HS-5 (cell line): ENCODE measurements at places on chromosomes 6 and 20.

DNA sequence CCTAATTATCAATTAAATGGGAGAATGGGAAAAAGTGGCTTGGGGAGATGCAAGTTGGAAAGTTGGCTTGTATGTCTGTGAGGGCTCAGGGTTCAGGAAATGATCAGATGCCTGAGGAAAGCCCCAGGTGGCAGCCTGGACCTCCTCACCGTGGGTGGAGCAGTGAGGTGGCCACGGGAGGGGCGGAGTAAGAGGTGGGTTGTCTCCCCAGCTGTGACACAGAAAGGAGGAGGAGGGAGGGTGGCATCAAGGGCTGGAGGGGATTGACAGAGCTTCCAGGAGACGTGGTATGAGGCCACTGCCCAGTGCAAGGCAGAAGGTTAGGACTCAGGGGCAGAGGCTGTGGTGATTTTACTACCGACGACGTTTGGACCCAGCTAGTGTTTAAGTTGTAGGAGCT, 672.2 kb downstream of the PRKN start:
- DNase-seq, result no peak

DNA sequence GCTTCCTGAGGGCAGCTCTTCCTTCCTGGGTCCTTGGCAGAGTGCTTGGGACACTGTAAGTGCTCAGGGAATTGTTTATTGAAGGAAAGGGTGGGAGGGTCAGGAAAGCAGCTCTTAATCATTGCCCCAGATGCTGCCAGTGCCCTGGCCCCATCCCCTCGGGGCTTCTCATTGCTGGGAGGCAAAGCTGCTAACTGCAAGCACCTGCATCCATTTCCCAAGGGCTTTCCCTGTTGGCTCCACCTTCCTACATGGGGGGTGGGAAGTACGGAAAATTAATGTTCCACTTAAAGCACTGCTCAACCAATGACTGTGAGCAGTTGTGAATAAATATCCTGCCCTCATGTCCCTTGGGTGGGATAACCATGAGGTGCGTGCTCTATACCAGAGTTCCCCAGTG, 56.4 kb downstream of the NDUFAF5 start:
- no peak for DNase-seq

DNA sequence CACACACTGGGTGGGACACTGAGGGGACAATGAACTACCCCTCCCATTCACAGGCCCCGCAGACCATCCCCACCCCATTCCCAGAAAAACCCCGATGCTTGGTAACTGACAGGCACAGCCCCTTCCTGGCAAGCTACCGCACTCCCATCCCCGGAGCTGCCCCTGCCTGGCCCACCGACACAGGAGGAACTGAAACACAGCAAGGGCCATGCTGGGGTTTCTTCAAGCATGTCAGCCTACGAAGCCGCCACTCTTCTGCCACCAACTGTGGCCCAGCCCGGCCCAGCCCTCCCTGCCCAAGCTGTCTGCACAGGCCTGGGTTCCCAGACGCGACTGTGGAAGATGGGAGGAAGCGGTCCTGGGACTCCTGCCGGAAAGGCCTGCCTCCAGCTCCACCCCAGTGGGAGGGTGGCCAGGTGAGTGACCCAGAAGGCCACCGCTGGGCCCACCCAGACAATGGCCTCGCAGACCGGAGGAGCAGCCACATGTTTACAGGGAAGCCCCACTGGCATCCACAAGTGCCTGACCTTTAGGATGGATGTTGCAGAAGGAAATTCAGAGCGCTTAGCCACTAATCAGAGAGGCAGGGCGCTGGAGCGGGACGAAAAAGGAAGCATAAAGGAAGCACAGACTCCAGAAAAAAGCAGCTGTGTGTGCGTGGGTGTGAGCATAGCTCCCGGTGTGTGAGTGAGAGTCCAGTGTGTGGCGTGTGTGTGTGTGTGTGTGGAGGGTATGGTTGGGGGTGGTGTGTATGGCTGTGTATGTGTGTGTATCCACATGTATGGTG, 91.6 kb downstream of the PRND start:
- no peak for DNase-seq

- no peak for DNase-seq
These were observed 8.4 kb upstream of the COL20A1 start for GRCh38 chr20:63284544-63284949.

DNA sequence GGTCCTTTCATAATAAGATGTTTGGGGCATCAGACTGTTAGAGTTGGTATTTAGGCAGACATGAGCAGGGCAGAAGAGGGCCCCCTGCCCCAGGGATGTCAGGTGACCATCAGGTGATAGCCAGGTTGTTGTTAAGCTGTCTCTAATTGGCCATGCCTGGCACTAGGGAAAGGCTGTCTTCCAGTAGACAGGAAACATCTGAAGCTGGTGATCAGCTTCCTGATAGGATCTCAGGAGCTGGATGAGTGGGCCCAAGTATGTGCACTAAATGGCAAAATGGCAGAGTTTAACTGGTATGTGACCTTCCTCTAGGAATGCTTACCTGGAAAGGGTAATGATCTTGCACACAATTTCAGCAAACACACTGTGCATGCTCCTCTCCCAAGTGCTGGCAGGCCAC, 190.7 kb downstream of the CDH26 start:
- no peak for DNase-seq
